Tibial artery (tissue), 4 donors: ENCODE measurements at places on chromosomes 13 and 19.
A peak's percentile ranks its signal among the peaks of the same experiment; 100 is the strongest.

DNA sequence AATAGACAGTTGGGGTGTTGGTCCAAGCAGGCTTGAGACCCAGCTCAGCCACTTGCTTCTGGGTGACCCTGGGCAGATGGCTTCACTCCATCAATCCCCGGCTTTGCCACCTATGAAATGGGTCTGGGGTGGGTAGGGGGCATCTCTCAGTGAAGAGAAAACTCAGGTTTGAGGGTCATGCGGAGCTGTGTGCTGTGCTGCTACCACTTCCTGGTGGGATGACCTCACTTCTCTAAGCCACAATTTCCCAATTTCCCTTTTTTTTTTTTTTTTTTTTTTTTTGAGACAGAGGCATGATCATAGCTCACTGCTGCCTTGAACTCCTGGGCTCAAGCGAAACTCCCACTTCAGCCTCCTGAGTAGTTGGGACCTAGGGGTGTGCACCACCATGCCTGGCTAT lies 4.6 kb upstream of the PLAUR start:
- DNase-seq, result no peak

DNA sequence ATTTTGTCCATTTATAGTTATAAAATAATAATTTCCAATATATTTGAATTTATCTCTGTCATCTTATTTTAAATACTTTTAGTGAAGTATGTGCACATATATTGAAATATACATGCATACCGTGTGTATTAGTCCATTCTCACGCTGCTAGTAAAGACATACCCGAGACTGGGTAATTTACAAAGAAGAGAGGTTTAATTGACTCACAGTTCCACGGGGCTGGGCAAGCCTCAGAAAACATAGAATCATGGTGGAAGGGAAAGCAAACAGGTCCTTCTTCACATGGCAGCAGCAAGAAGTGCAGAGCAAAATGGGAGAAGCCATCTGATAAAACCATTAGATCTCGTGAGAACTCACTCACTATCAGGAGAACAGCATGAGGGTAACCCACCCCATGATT lies 37.6 kb upstream of the FFAR2 start:
- DNase-seq, result no peak

GRCh38 chr19:15563325-15563794 lies 51.7 kb upstream of the CYP4F8 start:
- DNase-seq, result no peak

- no peak for DNase-seq
These were observed 63.2 kb downstream of the GPC6 start for GRCh38 chr13:93289842-93290241.

DNA sequence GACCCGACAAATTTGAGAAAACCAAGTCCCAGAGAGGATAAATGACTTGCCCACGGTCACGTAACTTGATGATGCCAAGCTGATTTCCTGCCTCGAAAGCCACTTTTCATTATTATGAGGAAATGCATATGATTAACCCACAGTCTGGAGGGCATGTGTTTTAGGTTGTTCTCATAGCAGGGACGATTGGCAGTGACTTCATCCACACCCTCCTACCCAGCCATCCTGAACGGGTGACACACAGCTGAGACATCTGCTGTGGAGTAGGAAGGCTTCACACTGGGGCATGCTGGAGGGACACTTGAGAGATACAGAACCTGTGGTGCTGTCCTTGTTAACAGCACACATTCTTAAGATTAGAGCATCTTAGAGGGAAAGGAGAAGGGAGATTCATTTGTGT lies 65.4 kb upstream of the WDFY2 start:
- DNase-seq, result no peak

DNA sequence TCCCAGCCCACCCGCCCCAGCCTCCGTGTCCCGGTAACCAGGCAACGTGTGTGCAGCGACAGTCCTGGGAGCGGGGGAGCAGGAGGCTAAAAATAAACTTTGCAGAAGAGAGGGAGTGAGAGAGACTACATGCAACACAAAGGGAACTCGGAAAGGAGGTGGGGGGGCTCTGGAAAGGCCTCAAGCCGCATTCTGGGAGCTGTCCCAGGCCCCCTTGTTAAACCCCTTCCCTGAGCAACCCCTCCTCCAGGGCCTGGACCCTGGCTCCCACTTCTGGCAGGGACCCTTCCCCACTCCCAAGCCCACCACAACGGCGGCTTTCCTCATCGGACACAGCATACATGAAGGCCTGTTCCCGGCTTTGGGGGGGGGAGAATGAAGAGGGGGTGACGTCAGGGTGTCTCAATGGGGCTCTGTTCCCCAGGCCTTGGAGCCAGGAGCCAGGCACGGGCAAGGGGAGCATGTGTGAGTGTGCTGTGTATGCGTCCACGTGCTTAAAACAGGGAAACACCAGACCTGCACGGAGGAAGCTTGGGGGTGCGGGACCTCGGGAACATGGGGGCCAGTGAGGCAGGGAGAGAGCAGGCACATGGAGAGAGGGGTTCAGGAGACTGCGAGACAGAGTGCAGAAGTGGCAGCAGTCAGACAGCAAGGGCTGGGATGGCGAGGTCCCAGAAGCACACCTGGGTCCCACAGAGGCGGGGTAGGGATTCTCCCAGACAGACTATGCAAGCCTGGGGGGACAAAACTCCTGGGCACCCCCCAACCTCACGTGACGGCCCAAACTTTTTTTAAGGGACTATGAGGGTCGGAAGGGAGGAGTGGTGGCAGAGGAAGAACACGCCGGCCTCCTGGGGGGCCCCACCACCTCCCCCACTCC lies 2.3 kb downstream of the ERF start:
- peak; percentile 86 for DNase-seq

DNA sequence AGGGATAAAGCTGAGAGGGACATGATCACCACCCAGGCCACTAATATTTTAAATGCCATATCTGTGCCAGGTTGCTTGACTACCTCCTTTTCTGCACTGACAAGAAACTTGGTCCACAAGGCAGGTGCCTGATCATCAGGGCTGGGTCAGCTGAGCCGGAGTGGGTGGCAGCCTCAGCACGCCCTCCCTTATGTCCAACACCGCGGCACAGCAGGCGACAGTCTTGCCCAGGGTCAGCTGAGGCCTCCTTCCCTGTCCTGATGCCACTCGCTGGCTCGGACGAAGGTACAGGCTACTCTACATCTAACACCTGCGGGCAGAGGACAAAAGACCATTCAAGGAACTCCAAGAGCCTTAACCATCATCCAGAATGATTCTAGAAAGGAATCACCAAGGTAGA lies 16.9 kb downstream of the ZC3H4 start:
- no peak for DNase-seq

DNA sequence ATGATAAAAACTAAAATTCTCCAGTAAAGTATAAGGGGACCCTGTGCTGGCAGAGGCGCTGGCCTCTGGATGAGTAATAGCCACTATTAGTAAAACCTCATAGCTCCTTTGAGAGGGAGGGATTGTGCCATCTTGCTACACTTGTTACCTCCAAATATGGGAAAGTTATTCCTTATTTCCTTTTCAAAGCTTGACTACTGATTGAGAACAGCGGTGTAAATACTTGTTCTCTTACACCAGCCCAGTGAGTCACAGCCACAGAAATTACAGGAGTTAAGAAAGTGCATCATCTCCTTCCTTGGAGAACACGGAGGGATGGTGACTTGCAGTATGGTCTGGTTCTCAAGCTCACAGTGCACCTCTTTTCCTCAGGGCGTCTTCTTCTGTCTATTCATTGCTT lies 379.0 kb downstream of the EFNB2 start:
- no peak for DNase-seq

DNA sequence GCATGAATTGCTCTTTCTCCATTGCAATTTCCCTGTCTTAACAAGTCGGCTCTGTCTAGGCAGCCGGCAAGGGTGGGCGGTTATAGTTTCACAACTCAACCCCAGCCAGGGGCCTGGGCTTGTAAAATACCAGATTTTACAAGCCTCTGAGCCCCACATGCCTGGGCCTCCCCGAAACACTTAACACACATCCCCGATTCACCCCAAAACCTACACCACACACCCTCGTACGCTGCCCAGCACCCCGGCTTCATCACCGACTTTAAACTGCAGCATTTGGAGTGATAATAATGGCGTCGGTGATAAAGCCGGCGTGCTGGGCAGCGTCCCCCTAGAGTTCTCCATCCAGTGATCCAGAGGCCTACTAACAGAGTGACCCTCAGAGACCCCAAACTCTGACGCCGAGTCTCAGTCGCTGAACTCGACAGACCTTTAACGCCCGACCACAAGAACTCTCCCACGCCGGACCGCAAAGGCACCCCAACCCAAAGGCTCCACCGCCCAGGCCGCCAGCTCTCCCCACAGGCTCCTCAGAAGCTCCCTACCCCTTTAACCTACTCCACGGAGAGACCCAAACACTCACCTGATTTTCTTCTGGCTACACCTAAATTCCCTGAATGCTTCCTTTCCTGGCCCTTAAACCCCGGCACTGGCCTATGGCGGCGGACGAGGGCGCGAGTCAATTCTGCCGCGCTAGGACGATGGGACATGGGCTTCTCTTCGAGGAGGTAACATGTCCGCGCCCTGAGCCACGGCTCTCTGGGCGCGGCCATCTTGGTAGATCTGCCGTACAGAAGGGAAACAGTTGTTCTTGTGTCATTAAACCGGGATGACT lies at the start of gene ZNF649:
Gene ZNF649, minus strand, starts transcription at position 687 of the 835 bp plus-strand sequence. CDS start 4,910 bp downstream, outside the sequence.
- peak; percentile 88 for DNase-seq

DNA sequence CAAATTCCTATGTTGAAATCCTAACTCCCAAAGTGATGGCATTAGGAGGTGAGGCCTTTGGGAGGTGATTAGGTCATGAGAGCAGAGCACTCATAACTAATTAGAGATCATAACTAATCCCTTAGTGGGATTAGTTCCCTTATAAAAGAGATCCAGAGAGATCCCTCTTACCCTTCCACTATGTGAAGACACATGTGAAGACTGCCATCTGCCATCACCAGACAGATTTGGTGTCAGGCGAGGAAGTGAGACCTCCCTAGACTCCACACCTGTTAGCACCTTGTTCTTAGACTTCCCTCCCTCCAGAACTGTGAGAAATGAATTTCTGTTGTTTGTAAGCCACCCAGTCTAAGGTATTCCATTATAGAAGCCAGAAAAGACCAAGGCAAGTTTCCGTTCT lies 112.2 kb downstream of the NDFIP2 start:
- no peak for DNase-seq

GRCh38 chr19:19873381-19873780 lies 7.7 kb downstream of the ZNF253 start:
- DNase-seq, result no peak

GRCh38 chr13:24107955-24108614 lies 52.4 kb upstream of the SPATA13 start:
- no peak for DNase-seq

GRCh38 chr13:111042661-111043226 lies 72.4 kb upstream of the ARHGEF7 start:
- DNase-seq, result no peak

- no peak for DNase-seq
These were observed at the start of gene ZNF580 for GRCh38 chr19:55640577-55641425. Gene ZNF580 (plus strand): TSS chr19:55641002. CDS start chr19:55642509, 1,507 bp downstream.

- peak; percentile 78 for DNase-seq
These were observed 63.4 kb upstream of the LRCH1 start for GRCh38 chr13:46489586-46490023.
